ENCODE measurements at places on chromosomes 3 and 15.

DNA sequence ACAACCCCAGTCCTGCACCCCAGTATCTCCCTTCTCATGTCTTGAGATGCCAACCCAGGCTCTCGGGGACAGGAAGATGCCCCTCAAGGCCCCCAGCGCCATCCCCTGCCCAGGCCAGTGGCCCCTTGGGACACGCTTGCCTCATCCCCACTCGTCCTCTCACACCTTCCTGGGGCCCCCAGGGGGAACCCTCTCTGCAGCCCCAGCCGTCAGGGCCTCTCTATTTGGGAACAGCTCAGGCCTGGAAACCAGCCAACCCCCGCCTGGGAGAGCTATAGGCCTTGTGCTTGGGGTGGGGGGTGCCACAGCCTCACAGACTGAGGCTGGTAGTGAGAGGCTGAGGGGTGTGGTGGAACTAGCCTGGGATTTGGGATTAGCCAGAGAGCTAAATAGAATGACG, 7.8 kb downstream of the LINGO1 start:
- no peak for DNase-seq

DNA sequence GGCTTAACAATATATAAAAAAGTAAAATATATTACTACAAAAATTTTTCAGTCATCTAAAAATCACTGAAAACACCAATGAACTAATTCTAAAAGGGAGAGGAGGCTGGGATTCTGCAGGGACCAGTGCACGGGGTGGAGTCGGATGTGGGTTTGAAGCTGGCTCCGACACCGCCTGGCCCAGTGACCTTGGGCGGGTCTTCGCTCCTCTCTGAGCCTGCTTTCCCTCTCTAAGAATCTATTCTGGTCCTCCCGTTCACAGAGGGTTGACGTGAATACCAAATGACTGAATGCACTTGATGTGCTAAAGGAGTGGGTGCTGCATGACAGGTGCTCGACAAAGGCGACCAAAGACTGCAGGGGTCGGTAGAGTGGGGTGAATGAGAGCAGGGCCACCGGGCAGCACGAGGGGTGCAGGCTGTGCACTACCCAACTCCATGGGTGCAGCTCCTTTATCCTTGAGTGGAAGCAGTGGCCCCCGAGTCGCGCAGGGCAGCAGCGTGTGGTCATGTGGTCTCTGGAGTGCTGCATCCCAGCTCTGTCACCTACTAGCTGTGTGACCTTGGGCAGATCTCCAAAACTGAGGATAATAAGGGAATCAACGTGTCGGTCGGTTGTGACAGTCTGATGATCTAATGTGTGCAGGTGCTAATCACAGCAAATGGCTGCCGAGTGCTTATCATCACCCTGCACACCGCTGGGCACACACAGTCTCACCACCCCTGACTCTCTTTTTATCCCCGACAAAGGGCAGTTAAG, 8.6 kb upstream of the IQSEC1 start:
- DNase-seq, result no peak

- DNase-seq, result no peak
These were observed 35.2 kb downstream of the PARP15 start for GRCh38 chr3:122612696-122613095.

GRCh38 chr3:83092521-83093221, 1331.2 kb upstream of the GBE1 start:
- DNase-seq, result no peak

DNA sequence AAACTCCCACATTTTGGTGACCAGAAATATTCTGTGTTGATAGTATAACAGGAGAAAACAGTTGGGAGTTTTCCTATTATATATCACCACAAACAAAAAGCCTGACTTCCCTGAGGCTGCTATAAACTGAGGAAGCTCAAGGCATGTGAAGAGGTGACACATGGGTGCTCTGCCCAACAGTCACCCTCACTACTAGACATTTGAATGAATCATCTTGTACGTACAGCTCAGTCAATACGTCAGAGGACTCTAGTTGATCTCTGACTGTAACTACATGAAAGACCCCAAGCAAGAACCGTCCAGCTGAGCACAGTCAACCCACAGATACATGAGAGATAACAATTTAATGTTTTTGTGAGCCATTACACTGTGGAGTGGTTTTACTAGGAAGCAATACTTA, 338.3 kb upstream of the ATP11B start:
- no peak for DNase-seq
